WTC11 (cell line): ENCODE measurements at places on chromosomes 6 and 20.

DNA sequence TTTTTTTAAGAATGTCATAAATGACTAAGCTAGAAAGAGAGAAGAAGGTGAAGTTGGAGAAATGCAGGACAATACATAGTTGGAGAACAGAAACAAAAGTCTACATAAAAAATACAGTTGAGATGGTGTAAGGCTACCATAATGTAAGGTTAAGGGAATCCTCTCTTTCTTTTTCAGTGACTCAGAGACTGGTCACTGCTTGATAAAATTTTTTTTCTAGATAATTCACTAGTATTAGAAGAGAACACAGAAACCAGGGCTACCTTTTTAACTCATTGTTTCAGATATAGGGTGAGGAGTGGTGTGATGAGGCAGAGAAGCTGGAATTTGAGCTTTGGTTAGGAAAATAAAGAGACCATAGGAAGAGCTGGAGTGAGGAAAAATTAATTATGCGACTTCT is 18.2 kb upstream of the EDN1 start:
- no peak for DNase-seq
- no peak overlapping the region for H3K27ac ChIP-seq
- H3K27me3 ChIP-seq = no peaks in the 10 kb centered on the region
- no peaks in the 10 kb centered on the region for H3K4me1 ChIP-seq
- no peak overlapping the region for H3K4me3 ChIP-seq

DNA sequence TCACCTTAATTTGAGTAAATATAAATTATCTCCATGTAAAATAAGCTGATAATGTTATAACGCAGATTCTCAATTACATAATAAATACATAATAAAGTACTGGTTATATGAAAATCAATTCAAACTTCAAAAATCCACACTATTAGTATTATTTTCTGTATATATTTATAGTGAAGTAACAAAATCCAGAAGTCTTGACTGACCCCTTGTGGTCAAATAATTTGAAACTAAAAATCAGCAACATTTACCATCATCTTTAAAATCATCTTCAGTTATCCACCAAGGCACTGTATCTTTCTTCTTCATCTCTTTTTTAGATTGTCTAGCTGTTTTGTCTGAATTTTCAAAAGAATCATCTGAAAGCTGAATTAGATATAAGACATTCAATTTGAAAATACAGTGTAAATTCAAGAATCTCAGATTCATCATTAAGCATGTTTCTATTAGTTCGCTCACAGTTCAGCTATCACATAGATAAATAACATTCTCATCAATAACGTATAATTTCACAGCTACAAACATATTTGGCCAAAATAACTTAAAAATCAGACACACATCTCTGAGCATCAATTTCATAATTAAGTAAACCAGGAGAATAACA is 6.5 kb downstream of the CEP162 start:
- H3K36me3 ChIP-seq = no peaks in the 10 kb centered on the region
- H3K27ac ChIP-seq = no peak overlapping the region
- H3K4me3 ChIP-seq = no peak overlapping the region
- H3K4me1 ChIP-seq = peaks cover 24% of the 10 kb centered on the region

DNA sequence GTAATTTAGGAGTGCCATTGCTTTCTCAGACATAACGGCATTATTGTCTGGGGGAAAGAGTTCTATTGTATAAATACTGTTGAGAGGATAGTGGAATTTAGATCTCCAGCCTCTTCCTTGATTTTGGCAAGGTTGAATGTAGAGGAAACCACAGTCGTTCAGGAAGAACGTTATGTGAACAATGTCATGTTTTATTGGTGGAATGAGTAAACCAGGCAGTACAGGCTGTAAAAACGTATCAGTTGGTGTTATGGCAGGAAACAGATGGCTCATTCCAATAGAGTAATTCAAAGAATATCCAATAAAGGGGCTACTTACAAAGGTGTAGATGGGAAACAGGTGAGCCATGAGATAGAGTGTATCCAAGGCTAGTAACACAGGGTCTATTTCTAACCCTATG is 123.6 kb upstream of the SLC35B3 start:
- DNase-seq = no peak
- H3K27ac ChIP-seq = no peak overlapping the region
- no peaks in the 10 kb centered on the region for H3K4me1 ChIP-seq
- H3K36me3 ChIP-seq = no peaks in the 10 kb centered on the region
- H3K27me3 ChIP-seq = no peaks in the 10 kb centered on the region

DNA sequence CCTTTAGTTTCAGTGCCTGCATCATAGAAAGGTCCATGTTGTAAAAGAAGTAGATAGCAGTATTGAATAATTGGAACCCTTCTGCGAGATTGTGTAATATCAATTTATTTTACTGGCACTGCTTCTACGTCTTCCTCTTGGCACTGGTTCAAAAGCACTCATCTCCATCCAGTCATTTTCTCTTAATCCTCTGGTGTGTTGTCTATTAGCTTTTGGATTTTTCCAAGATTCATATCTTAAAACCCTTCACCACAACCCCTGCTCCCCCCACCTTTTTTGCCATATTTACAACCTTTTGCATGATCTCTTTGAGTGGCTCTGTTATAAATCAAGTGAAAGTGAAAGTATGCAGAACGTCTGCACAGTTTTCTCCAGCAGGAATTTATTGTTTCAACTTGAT is 76.6 kb upstream of the HSF2 start:
- no peak for DNase-seq
- no peaks in the 10 kb centered on the region for H3K27me3 ChIP-seq
- 0 out of 2 replicates have a peak, but pooled peaks cover 3% of the 10 kb centered on the region for H3K36me3 ChIP-seq
- H3K27ac ChIP-seq = no peak overlapping the region

DNA sequence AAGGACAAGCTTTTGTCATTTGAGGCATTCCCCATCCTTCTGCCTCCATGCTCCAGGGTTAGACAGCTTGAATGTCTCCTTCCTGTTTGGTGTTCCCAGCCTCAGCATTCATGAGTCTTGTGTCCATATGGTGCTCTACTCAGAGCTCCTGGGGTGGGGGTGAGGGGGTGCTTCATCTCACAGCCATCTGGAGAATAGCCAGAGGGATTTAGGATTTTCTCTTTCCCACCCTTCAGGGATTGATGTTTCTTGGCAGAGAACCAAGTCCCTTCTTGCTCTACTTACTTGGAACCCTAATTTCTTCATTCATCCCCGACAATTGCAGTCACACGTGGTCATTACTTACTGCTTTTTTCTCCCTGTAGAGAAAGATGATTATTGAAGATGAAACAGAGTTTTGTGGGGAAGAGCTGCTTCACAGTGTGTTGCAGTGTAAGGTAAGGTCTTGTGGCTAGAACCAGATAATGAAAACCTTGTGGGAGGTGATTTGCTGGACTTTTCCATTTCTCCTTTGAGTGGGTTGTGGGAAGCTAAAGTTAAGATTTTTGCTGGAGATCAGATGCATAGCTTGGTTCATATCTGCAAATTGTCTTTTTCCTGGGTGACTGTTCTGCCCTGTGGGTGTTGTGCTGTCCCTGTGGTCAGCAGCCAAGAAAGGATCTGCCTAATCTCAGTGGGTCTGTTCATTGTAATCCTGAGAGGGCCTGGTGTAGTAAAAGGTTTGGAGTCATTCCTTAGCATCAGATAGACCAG is 18.6 kb downstream of the CMTR1 start:
- H3K27ac ChIP-seq = no peak overlapping the region
- DNase-seq = no peak
- H3K36me3 ChIP-seq = peaks cover 42% of the 10 kb centered on the region
- no peak overlapping the region for H3K4me3 ChIP-seq

- H3K27ac ChIP-seq = no peak overlapping the region; the same call in 1 of the 2 replicates
- no peaks in the 10 kb centered on the region for H3K27me3 ChIP-seq
- H3K4me3 ChIP-seq = no peak overlapping the region
- 0 out of 2 replicates have a peak, but pooled peaks cover 3% of the 10 kb centered on the region for H3K4me1 ChIP-seq
- DNase-seq = no peak
- no peaks in the 10 kb centered on the region for H3K36me3 ChIP-seq
These were observed 66.7 kb upstream of the NFATC2 start for GRCh38 chr20:51609251-51609650.

DNA sequence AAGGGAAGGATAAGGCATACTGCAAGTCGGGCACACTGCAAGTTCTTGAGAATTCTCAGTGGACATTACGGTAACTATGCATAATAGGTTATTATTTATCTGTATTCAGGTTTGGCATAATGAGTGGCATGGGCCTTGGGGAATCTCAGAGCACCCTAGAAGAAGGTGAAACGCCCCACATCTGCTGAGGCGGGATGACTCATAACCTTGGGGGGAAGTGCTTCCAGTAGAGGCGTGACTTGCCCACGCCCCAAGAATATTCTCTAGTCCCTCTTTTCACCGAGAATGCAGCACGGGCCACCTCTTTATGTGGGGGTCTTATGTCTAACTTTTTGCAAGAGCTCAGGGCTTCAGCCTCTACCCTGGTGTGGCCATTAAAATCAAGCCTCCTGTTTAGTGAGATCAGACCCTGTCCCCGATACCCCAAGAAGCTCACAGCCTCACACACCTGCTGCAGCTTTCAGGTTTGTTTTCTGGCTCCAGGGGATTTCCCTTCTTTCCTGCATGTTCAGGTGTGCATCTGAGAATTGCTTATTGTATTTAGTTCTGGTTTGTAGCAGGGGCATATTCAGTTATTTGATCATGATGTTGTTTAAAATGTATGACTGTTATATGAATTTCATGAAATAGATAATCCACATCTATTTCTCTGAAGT is 19.1 kb downstream of the ZFP64 start:
- no peaks in the 10 kb centered on the region for H3K27me3 ChIP-seq
- H3K4me3 ChIP-seq = no peak overlapping the region
- peaks cover 15% of the 10 kb centered on the region for H3K36me3 ChIP-seq
- DNase-seq = no peak
- H3K27ac ChIP-seq = no peak overlapping the region

DNA sequence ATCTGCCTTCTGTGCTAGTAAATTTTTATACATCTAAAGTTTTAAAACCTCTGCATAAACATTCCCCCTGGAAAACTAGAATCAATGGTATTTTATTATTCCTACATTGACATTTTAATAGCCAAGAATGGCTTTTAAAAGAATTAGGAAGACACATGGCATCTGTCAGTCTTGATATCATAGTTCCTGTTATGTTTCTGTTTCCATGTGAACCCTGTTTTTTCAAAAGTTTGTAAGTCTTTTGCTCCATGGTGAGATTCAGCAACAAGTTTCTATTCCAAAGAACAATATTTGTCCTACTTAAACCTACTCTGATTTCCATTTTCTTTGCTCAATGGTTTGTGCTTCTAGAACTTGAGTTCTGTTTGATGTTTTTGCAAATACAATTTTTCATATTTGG is 95.2 kb downstream of the PLEKHG1 start:
- H3K27me3 ChIP-seq = no peaks in the 10 kb centered on the region
- no peak overlapping the region for H3K27ac ChIP-seq
- H3K4me3 ChIP-seq = no peak overlapping the region
- peaks cover 7% of the 10 kb centered on the region for H3K4me1 ChIP-seq
- no peaks in the 10 kb centered on the region for H3K36me3 ChIP-seq
- no peak for DNase-seq

DNA sequence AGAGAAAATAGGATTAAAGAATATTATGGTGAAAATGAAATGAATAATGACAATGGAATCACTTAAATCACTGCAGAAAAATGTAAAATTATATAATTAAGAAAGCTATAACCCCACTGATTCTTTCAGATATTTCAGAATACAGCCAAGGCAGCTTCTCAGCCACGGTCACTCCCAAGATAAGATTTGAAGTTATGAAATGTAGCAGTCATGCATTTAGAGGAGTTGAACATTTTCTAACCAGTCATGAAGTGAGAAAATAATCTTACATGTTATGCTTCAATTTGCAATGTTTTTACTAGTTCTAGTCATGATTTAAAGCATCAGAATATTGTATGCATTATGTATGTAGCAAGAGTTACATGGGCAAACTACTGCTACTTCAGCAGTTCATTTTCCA is 13.3 kb upstream of the PLCB1 start:
- peaks cover 15% of the 10 kb centered on the region for H3K4me1 ChIP-seq
- peaks cover 6% of the 10 kb centered on the region for H3K36me3 ChIP-seq
- DNase-seq = no peak
- H3K27ac ChIP-seq = no peak overlapping the region
- no peak overlapping the region for H3K4me3 ChIP-seq

GRCh38 chr20:4227085-4227821 is 211.9 kb upstream of the RNF24 start:
- H3K4me1 ChIP-seq = no peaks in the 10 kb centered on the region
- H3K27ac ChIP-seq = no peak overlapping the region
- H3K36me3 ChIP-seq = no peaks in the 10 kb centered on the region
- H3K27me3 ChIP-seq = peaks cover 15% of the 10 kb centered on the region

DNA sequence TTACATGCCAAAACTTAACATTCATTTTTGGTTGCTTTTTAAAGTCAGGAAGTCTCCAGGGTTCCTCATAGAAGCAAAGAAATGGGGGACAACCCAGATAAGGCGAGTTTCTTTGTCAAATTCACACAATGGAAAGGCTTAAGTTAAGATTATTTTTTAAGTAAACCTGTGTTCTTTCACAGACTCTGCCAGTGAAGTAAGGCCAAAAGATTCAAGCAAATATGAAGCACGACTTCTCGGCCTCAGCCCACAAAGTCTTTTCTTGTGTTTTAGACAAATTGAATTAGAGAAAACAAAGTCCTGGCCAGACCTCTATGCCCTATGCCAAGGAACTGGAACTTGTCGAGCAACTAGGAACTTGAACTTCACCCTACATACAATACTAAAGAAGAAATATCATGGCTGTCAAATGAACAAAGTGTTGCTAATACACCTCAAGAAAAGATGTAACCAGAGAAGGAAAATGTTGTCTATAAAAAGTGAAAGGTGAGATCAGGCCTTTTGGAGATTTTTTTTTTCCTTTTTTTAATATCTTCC is 540.0 kb upstream of the JARID2 start:
- H3K4me1 ChIP-seq = peaks cover 12% of the 10 kb centered on the region
- H3K36me3 ChIP-seq = peaks cover 2% of the 10 kb centered on the region; the same call in 1 of the 2 replicates
- H3K27ac ChIP-seq = no peak overlapping the region
- no peak overlapping the region for H3K4me3 ChIP-seq

DNA sequence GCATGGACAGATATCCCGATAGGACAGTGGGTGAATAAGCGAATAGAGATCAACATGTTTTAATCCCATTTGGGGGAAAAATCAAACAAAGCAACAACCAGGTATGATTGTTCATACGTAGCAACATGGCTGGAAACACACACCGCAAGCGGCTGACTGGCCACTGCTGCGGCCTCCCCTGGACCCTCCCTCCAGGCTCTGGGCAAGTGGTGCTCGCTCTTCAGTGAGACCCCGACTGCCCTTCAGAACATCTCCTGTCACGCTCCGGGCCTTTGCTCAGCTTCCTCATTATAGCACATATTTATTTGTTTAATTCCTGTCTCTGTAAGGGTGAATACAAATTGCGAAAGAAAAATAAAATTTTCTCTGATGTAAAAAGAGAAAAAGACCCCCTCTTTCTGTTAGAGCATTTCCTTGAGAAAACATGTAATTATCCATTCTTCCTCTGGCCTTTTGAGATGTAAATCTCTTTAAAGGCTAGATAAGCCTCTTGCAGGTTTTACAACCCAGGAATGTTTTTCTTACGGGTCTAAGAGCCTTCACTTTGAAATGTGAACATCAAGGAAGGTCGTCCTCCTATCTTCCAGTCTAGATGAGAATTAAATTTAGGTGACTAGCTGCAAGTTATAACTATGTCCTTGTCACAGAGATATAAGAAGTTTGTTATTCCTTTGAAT is 11.0 kb upstream of the FAM210B start:
- H3K27ac ChIP-seq = no peak overlapping the region
- H3K4me1 ChIP-seq = peaks cover 27% of the 10 kb centered on the region
- no peaks in the 10 kb centered on the region for H3K36me3 ChIP-seq
- H3K4me3 ChIP-seq = peak overlapping the region; percentile 16
- peaks cover 89% of the 10 kb centered on the region for H3K27me3 ChIP-seq

- no peak for DNase-seq
- no peak overlapping the region for H3K4me3 ChIP-seq
- H3K27ac ChIP-seq = no peak overlapping the region
- peaks cover 18% of the 10 kb centered on the region for H3K27me3 ChIP-seq
- peaks cover 9% of the 10 kb centered on the region for H3K4me1 ChIP-seq
- 0 out of 2 replicates have a peak, but pooled peaks cover 4% of the 10 kb centered on the region for H3K36me3 ChIP-seq
These were observed 5.9 kb downstream of the CASS4 start for GRCh38 chr20:56417911-56418310.
